HCT116 (cell line): ENCODE measurements at places on chromosomes 7 and 10. TPM values are rescaled to one million over a fixed set of nuclear protein-coding genes. Genes with fewer than 3 reads are reported as not detected.
A peak's percentile ranks its signal among the peaks of the same experiment; 100 is the strongest.

DNA sequence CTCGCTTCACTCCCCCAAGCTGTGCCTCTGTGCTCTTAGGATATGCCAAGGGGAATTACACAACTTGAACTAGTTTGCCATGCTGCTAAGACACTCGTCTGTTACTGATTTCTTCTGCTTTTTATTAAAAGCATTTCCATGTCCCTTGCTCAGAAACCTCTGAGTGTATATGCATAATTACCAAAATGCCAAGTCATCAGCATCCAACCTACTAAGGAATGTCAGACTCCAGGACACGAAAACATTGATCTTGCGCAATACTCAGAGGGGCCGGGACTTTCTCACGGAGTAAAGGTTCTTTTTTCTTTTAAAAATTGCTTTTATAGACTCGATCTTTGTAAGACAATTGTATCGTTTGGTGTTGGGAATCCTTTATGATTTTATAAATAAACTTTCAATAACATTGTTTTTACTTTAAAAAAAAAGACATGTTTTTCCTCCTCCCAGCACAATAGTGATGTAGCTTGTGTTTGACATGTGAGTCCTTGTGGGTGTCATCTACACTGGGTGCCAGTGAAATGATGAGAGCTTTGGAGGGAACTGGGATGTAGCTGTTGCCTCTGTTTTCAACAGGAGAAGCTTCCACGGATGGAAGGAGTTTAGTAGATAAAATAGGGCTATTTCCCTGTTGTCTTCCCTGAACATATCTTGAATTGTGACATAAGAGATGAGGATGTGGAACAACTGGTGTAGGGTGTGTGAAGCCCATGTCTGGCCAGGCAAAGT, 43.6 kb downstream of the CNNM1 start:
- no peak for DNase-seq

DNA sequence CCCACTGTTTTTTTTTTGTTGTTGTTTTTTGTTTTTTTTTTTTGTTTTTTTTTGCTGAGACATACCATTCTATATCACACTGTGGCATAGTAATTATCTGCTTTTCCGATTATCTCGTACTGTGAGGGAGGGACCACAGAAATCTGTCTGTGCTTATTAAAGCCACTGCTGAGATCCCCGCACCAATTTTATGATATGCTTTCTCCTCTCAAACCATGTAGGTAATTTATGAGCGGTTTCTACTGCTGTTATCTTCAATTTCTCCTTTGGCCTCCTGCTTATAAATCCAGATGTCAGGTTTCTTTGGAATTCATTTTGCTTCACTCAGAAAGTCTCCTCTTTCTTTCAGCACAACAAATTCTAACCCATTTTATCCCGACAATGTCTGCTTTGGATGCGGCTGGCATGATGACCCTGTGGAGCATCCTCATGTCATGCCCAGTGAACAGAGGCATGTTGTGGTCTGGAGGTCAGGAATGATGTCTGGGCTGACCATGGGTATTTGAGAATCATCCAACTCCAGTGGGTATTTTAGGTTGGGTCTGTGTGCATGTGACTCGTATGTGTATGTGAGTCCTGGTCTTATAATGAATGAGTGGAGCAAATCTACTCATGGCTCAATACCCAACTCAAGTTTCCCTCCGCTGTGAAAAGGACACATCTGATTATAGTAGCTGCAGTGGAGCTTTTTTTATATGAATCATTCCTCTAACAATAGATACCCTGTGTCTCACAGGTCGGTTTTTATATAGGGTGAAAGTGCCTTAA, 213.4 kb downstream of the GALNT17 start:
- DNase-seq = no peak

DNA sequence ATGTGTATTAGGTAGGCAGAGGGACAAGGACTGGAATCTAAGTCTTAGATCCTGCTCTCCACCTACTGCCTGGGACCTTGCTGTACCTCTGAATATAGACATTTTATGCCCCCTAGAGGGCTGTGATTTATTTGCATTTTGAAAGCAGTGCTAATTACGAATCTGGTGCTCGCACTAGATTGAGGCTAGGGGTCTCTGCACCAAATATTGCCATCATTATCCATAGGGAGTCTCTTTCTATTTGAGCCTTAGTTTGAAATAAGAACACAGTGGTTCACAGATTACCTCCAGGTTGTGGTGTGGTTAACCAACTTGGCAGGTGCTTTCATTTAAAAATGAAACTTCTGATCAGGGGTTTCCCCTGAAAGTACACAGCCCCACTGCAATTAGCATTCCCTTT, 41.8 kb downstream of the CNNM1 start:
- peak; percentile 42 for DNase-seq

The HYAL4 gene
- total RNA-seq = not detected

DNA sequence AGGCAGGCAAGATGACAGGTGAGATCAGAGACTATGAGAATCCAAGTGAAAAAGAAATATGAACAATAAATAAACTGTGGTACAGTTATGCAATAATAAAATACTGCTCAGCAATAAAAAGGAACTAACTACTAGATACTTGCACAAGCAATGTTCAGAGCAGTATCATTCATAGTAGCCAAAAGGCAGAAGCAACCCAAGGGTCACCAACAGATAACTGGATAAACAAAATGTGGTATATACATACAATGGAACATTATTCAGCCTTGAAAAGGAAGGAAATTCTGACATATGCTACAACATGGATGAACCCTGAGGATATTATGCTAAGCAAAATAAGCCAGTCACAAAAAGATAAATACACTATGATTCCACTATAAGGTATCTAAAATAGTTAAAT, 76.9 kb upstream of the KCNIP2 start:
- no peak for DNase-seq

DNA sequence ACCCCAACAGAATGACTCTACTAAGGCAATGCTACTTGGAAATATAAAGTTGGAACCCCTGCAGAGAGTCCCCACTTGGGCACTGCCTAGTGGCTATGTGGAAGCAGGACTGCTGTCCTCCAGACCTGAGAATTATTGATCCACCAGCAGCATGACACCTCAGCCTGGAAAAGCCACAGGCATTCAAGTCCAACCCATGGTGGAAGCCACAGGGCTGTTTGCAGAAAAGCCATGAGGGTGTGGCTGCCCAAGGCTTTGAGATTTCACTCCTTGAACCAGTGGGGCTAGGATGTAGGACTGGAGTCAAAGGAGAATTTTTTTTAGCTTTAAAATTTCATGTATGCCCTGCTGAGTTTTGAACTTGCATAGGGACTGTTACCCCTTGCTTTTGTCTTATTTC, 13.6 kb upstream of the GHRHR start:
- DNase-seq = no peak

The ZCCHC24 gene
- 7.0 TPM for total RNA-seq

DNA sequence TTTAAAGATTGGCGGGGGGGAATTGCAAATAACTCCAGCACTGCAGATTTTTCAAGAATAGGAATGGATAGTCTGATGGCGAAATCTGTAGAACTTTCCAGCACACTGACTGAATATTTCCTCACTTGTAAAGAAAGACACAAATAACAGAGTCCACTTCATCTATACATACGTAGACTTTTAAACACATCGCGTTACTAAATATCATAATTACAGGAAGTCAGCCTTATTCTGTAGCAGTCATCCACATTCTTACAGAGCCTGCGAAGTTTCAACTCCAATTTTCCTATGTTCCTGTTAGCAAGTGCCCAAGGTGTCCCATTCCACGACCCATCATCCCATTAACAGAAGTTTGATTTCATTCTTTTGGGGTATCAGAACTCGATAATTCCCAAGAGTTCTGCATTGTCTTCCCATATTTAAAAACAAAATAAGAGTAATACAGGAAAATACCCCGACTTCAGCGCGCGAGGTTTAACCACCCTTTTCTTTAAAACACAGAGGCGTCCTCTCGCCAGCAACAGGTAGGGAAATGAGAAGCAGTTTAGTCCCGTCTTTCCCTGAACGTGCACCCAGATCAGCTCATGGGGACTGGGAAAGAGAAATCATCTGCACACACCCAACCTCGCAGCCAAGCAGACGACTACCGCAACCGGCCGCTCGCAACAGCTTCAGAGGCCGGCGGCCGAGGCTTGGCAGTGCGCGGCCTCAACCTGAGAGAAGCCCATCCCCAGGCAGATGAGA, 880 bp downstream of the HERC4 start:
- no peak for DNase-seq

DNA sequence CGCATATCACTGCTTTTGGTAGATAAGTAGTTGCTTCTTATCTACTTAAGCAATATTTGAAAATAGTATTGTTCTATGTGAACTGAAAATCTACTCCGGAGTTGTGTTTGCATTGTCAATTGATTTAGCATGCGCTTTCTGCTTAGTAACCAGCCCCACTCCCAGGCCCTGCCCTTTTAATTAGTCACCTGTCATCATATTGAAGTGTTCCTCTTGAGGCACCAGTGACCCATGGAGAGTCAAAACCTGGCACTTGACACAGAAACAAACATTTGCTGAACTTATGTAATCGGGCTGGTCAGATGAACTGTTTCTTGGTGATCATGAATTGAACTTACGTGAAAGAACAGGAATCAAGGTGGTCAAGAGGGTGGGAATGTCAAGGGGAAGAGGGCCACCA, 27.8 kb upstream of the CDHR3 start:
- no peak for DNase-seq

- DNase-seq = no peak
These were observed 1.7 kb downstream of the TCAF1 start for GRCh38 chr7:143900230-143900766.
